ENCODE measurements at places on chromosomes 1 and 21.

- DNase-seq, result no peak
These were observed 86.8 kb upstream of the RGS4 start for GRCh38 chr1:162982364-162982763.

DNA sequence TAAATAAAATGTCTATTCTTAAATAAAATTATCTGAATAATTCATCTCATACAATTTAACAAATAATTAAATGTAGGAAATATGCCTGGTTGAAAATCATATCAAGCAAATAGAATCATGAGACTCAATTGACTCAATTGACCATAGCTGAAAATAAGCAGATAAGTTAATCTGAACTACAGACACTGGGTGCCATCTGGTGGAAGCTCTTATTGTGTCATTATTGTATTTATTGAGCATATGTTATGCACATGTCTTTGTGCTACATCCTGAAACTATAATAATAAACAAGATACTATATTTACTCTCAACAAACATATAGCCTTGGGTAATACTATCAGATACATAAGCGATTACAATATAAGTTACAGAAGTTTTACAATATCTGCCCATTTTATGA lies 41.0 kb downstream of the BRINP3 start:
- DNase-seq, result no peak

DNA sequence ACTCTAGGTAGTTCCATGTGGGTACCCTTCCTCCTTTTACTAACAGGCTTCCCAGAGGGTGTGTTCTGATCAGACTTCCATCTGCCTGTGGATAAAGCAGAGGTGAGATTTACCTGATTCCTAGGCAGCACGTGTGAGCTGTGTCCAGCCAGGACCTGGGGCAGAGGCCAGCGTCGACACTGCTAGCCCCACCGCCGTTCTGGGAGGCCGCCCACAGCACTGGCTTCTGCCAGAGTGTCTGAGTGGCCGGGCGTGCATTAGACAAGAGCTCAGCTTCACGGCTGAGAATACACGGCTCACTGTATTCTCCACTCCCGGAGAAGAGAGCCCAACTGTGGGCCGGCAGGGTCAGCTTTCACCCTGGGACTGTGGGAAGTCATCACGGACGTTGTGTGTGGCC lies 82.5 kb downstream of the PRDM16 start:
- no peak for DNase-seq

DNA sequence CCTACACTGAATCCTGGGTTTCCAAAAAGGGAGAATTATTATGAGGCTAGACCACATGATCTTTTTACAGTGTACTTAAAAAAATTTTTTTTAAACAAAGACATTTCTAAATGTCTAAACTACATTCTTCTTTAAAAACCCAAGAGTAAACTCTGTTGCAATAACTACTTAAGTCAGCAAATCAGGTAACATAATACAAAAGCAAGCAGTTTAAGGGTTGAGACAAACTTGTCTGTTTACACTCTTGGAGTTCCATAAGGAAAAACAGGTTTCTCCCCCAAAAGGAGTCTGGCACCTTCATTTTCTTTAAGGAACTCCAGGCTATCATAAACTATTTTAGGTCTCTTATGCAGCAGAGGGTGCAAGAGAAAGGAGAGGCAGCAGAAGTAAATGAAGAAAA lies 12.5 kb upstream of the ANKRD45 start:
- DNase-seq, result no peak

DNA sequence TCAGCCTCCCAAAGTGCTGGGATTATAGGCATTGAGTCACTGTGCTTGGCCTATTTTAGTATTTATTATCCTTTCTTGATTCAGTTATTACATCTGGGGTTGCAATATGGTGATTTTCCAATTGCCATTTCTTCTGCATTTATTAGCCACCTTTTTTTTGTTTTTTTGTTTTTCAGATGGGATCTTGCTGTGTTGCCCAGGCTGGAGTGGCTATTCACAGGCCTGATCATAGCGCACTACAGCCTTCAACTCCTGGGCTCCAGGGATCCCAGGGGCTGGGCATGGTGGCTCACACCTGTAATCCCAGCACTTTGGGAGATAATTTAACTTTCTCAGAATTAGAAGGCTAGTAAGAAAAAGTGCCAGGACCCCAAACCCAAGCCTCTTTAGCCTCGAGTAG lies 82.1 kb upstream of the PGD start:
- no peak for DNase-seq

DNA sequence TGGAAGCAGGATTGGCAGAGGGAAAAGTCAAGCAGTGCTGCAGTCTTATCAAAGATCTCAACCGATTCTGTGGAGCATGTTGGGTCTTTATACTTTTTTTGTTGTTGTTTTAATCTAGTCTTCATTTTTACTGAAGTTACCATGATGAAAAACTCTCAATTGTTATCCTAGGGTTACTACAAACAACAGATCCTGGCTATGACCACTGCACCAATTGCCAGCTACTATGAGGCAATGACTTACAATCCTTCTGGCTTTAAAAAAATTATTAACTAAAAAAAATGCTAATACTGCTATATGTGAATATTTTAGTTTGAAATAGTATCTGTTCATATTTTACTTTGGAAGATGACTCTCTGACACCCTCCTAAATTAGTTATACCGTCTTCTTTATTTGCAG lies 145.9 kb downstream of the CNIH3 start:
- DNase-seq, result no peak

GRCh38 chr1:145716641-145717345 lies 2.5 kb upstream of the CD160 start:
- DNase-seq, result no peak

DNA sequence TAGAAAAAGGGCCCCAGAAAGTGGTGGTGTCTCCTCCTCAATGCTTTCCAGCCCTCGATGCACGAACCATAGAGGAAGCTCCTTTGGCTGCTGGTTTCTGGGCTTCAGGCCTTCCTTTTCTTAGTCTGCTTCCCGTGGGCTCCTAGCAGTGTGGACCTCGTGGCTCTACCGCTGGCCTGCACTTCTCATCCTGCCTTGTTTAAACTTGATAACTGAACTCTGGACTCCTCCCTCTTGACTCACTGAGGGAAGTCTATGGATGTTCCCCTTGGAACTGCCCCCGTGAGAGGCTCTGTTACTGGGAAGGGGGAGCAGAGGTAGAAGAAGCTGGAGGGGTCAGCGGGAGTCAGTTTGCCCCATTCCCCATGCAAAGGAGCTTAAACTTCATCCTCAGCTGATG lies 75.3 kb upstream of the WDR26 start:
- no peak for DNase-seq

DNA sequence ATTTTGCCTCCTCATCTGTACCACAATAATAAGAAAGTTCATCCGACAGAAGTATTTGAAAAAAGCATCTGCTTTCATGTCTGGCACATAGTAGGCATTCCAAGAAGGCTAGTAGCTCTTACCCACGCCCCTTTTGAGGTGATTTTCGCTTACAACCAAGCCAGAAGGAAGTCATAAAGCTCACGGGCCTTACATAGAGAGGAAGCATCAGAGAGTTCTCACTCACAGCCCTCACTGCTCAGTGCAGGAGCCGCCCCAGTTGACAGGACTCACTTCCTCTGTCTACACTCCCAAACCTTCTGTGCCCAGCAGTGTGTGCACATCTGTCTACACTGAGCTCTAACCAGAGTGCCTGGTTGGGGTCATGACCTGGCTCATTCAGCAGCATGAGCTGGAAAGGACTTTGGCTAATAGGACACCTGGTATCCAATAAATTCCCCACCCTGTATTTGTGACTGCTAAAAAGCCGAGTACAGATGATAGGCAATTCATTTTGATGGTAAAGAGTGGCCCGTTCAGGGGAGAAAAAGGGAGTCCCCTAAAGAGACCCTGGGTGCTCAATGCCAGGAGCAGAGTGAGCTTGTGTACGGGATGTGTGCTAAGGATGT lies 36.8 kb upstream of the DUSP10 start:
- no peak for DNase-seq

DNA sequence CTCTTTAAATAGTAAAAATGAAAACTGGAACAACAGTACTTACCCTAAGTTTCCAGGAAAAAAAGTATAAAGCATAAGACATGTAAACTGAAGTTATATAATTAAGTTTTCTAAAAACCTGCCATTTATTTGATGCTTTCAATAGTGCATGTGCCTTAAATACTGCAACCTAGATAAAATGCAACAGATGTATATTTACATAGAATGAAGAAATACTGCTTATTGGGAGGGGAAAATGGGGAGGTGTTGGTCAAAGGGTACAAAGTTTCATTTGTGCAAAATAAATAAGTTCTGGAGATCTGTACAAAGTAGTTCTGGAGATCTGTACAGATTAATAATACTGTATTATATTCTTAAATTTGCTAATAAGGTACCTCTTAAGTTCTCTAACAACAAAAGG lies 68.6 kb downstream of the PRPF38A start:
- no peak for DNase-seq

DNA sequence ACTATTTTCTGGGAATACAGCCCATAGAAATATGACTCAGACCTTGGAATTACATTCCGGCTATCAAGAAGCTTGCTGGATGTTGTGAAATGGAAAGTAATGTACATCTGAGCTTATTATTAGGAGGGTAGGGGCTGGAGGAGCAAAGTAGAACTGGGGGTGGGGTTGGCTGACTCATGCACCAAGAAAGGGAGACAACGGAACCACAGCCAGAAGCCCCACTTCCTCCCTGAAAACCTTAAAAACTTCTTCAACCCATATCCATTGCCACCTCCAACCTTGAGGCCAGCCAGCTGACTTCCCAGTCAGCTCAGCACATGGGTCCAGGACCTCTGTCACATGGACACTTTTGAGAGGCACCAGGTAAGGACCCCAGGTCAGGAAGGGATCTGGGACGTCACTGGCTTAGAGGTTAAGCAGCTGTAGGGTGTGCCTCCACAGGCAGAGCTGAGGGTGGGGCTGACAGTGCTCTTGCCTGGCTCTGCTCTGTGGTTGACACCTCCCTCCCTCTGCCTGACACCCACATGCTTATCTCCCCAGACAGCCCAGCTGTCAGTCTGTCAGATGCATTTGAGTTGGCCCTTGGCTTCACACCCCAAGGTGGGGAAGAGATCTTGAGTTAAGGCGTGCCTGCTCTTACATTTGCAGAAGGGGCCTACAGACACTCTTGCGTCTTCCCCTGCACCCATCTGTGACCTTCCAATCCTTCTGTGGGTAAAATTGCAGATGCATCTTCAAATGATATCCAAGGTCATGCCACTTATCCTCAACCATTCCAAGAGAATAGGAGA lies 5.7 kb upstream of the ZNF683 start:
- no peak for DNase-seq

GRCh38 chr1:27109103-27109822 lies 45.7 kb downstream of the SLC9A1 start:
- no peak for DNase-seq

GRCh38 chr1:230694991-230695390 lies 18.9 kb downstream of the AGT start:
- no peak for DNase-seq

DNA sequence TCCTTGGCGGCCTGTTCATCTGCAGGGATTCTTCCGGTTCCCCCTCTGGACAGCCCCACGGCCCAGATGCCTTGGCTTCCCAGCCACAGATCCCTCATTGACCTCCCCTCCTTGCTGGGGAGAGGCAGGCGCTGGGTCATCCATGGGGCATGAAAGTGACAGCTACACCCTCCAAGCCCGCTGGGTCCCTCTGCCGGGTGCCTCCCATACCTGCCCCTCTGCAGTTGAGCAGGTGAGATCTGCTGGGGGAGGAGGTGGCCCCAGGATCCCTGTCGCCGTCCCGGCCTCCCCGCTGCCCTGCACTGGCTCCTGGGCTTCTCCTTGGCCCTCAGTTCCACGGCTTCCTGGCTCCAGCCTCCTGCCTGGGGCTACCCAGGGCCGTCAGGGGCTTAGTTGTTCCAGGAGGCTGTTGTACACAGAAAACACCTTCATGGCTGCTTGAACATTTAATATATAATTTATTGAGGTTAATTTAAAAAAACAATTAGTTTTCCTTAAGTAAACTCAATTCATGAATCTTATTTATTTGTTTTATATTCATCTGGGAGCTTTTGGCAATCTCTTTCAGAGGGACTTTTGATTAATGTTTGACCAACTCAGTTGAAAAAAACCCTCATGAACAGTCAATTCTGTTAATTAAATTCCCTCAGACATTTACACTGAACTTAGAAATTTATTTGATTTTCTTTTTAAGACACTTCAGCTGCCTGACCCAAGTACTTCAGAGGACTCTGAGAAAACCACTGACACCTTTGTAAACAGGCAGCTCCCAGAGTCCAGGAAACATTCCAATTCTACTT lies 67.6 kb upstream of the ABCG1 start:
- no peak for DNase-seq

- DNase-seq, result peak; percentile 43
These were observed 8.2 kb upstream of the S100A10 start for GRCh38 chr1:152001631-152002584.

- DNase-seq, result no peak
These were observed 6.1 kb downstream of the STRIP1 start for GRCh38 chr1:110040548-110040947.

GRCh38 chr1:170593173-170594011 lies 61.4 kb downstream of the GORAB start:
- no peak for DNase-seq

DNA sequence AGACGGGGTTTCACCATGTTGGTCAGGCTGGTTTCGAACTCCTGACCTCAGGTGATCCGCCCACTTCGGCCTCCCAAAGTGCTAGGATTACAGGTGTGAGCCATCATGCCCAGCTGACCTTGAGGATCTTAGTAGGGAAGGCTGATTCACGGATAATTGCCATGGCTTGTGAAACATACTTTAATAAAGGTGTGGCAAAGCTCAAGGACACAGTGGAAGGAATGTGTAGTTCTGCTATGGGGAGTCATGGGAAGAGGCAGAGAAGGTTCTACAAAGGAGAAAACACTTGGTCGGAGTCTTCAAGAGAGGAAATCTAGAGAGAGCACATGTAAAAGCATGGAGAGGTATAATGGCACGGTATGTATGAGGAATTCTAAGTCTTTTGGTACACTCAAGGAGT lies 12.7 kb upstream of the PTCH2 start:
- no peak for DNase-seq

DNA sequence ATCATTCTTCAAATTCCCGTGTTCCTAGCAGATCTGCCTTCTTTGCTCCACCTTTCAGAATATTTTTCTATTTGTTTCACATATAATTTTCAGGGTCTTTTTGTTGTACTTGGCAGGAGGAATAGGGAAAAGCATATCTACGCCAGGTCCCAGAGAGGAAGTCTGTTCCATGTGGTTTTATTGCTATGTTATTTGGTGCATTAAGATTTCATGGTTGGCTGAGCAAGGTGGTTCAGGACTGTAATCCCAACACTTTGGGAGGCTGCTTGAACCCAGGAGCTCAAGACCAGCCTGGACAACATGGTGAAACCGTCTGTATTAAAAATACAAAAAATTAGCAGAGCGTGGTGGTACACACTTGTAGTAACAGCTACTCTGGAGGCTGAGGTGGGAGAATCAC lies 36.1 kb downstream of the COL6A1 start:
- DNase-seq, result no peak

- DNase-seq, result no peak
These were observed 164.4 kb downstream of the EDEM3 start for GRCh38 chr1:184590163-184590750.
